ENCODE measurements at places on chromosomes 3 and 15.

DNA sequence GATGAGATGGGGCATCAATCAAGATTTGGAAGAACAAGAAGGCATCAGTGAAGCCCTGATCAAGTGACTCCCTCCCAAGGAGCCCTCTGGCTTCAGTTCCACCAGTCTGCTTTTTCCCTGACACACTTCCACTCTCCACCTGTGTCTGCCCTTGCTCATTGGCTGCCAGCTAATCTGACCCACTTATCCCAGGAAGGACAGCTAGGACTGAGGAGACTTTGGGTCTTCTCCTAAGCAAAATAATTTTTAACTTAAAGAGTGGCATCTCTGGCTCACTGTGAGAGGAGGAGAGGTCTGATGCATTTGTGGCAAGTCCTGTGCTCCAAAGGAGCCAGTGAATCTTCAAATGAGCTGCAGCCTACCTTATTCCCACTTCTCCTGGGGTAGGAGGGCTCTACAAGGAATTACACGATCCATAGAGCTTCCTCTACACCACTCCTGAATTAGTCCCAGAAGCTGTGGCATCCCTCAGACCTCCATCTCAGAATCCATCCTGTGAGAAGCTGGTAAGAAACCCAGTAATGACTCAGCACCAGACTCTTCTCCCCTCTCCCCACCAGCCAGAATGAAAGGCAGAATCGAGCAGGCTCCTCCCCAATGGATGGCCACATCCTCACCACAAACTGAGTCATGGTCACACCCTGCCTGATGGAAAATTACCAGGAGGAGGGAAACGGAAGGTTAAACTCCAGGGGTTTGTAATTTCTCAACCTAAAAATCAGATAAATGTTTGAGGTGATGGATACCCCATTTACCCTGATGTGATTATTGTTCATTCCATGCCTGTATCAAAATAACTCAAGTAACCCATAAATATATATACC lies 6.3 kb upstream of the PKM start:
- peak; percentile 92 for DNase-seq

DNA sequence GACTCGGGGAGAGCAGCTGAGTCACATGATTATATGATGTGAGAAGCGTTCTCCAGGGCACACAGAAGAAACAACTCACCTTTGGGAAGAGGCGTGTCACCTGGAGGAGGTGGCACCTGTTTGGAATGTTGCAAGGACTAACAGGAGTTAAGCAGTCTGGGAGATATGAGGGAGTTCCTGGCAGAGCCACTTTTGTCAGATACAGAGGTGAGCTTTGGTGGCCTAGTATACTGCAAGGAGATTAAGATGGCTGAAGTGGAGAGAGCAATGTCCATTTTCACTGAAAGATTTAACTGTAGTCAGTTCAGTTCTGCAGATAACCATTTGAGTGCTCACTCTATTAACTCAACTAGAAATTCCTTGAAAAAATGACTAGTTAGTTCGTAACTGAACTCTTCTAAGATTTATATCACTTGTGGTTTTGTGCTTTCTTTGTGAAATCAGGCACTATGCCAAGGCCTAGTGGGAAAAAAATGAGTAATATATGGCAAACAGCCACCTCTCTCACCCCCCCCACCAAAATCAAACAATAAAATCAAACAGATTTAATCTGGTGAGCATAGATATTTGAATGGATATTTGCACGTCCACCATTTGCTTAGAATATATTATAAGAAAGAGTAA lies 61.3 kb downstream of the CRYBG3 start:
- no peak for DNase-seq

DNA sequence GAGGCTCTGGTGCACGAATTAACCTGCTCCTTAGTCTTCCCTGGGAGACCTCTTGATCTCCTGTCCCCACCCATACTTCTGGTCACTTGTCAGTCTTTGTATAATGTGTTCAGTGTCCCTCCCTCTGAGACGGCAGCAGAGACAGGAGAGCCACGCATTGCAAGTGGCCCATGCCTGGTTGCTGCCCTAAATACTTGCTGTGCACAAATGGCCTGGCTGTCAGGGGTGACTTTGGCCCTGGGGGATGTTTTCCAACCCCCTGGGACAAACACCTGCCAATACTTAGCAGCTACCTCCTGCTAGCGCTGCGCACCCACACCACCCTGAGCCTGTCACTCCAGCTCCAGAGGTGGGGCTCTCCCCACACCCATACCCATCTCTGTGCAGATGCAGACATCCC lies 17.2 kb downstream of the KLF13 start:
- DNase-seq, result no peak

- DNase-seq, result no peak
Observed at GRCh38 chr15:48103647-48104046, 17.1 kb upstream of the SLC24A5 start.

GRCh38 chr3:13288732-13289718 lies 131.1 kb downstream of the NUP210 start:
- DNase-seq, result no peak

- no peak for DNase-seq
Observed at GRCh38 chr3:42497009-42497731, 5.3 kb upstream of the VIPR1 start.

- DNase-seq, result peak; percentile 6
Observed at GRCh38 chr15:101807345-101807945, 4.1 kb downstream of the OR4F6 start.

DNA sequence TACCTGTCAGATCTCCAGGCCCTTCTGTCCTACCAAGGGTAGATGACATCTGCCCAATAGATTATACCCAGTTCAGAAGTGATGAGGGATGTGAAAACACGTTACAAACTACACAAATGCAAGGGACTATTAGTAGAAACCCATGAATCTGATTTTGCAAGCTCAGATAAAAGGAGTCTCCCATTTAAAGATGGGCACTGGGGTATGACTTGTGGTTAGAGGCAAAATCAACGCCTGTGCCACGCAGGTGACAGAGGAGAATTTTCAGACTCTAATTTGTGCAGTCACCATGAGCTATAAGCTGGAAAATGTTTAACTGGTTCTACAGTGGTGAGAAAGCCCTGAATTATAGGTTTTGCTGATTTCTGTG lies 184.4 kb upstream of the LPP start:
- no peak for DNase-seq

DNA sequence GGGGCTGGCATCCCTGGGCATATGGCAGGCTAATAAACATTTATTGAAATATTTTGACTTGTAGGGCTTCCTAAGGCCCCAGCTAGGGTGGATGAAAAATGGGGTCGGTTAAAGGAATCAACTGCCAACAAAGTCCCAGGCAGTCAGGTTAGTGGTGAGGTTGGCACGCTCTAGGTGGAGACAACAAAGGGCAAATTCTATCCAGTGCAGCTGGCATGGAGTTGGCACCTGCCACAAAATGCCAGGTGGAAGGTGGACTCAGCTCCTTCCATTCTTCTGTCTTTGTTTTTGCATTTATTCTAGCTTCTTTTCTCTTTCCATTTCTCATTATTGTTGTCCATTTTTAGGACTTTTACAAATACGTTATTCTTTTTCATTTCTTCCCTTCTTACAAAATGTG lies 31.0 kb downstream of the LCMT2 start:
- no peak for DNase-seq

- no peak for DNase-seq
Observed at GRCh38 chr3:169623971-169624370, 39.5 kb downstream of the MECOM start.

DNA sequence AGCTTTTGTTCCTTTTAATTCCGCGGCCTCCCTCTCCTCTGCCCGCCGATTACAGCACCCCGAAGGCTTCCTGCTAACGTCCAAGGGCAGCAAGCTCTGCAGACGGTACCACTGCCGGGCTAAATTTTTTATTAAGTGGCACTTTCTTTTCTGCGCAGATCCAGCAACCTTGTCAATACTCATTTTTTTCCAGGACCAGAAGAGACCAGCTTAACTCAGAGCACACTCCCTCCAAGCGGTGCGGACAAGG lies 542 bp upstream of the MEIS2 start:
- DNase-seq, result no peak

DNA sequence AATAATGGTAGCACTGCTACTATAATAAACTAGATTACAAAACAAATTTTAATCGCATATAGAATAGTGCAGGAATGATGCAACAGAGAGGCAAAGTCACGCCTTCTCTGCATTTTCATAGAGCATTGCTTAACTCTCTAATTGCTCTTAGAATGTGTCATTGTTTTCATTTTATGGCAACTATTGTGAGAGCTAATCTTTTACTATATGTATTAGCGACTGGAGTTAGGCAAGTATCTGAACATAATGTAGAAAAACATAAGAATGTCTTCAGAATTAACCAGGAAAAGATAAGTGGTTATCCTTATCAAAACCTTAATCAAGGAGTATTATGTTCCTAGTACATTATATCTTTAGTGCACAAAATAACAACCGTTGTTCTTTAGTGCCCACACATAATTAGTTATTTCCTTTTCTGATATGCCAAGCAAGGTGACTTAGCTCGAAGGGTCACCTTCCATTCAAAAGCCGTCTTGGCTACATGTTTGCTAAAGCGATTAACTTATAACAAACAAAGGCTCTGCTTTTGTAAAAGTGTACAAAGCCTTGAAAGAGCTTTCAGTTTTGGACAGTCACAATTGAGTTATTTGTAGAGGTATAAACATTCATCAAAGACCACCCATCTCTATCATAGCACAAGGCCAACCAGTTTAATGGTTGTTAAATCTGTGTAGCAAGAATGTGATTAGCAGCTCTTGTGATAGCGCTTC lies 1328.9 kb downstream of the ROBO2 start:
- DNase-seq, result no peak

- DNase-seq, result peak; percentile 43
Observed at GRCh38 chr3:10273702-10274305, 18.9 kb downstream of the GHRL start.

GRCh38 chr15:29114221-29115092 lies 155.2 kb downstream of the NSMCE3 start:
- DNase-seq, result no peak

DNA sequence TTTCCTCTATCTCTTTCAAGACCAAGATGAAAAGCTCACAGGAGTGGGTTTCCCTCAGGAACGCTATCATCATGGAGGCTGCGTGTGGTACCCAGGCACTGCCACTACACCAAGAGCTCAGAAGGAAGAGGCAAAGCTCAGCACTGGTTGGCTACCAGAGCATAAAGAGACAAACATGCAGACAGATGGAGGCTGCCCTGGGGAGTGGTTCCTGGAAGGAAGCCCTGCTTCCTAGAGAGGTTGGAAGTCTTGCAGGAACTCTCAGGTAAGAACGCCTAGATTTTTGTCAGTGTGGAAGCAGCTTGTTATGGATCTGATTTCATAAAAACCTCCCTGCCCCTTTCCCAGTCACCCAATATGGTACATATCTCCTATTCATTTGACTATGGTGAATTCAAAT lies 49.9 kb upstream of the ADCY5 start:
- no peak for DNase-seq

DNA sequence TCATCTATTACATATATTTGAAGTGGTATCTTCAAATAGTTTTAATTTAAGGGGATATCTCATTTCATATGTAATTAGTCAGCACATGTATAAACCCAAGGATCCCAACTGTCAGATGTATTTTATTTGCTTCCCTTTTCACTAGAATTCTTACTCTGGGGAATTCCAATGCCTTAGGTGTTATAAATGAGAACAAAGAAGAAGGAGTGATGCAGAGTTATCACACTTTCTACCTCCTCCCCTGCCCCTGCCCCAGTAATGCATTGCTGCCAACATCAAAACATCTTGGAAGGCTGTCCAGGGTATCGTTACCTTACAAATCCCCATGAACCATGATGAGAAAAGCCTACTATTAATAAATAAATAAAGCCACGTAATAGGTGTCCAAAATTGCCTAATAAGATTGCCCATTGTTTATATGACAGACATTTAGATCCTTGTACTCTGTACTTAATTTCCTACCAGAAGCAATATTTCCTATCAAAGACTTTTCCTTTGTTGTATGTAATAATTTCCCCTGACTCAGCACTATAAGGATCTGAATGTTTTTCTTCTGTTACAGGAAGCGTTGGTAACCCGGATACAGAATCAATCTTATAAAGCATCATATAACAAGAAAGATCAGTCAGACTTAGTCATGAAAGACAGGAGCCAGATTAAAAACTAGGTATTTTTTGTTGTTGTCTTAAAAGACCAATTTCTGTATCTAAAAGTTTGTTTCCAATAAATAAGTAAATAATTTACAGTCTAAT lies 38.8 kb downstream of the CBLB start:
- DNase-seq, result no peak

GRCh38 chr15:73052653-73053397 lies 562 bp downstream of the NEO1 start:
- DNase-seq, result peak; percentile 41

- DNase-seq, result no peak
Observed at GRCh38 chr3:195245531-195245951, 25.4 kb downstream of the XXYLT1 start.

GRCh38 chr15:55907797-55908196 lies 85.6 kb downstream of the NEDD4 start:
- peak; percentile 71 for DNase-seq

DNA sequence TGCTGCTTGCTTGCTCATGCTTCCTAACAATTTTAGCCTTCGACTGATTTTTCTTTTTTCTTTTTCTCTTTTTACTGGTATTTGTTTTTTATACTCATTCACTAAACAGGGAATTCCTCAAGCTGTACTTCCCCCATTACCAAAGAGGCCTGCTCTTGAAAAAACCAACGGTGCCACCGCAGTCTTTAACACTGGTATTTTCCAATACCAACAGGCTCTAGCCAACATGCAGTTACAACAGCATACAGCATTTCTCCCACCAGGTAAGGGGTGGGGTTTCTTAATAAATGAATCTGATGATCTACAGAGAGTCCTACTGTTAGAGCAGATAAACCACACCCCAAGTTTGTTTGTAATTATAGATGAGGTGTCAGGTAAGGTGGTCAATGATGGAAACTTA lies 178.8 kb downstream of the MBNL1 start:
- no peak for DNase-seq

Data from AG08396 (cell line).